Activated CD4-positive, alpha-beta T cell treated with anti-CD3 and anti-CD28 coated beads for 1 hour (primary cell): ENCODE measurements at places on chromosomes 4 and X.

GRCh38 chr4:48787056-48787455 is 7.0 kb upstream of the FRYL start:
- no peak for DNase-seq

- no peak for DNase-seq
These were observed 270.1 kb upstream of the LDB2 start for GRCh38 chr4:17168571-17168970.

DNA sequence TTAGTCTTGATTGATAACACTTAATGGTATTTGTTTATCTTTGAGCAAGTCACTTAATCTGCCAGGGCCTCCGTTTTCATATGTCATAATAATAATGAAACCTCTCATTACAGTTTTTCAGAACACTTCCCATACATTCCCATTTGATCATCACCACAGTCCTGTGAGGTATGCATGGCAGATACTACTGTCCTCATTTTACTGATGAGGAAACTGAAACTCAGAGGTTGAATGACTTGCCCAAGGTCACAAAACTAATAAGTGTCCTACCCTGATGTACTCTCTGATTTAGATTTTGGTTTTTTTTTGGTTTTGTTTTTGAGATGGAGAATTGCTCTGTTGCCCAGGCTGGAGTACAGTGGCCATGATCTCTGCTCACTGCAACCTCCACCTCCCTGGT is 25.7 kb downstream of the ZFX start:
- DNase-seq, result no peak

- DNase-seq, result no peak
These were observed 2.3 kb downstream of the ODAM start for GRCh38 chr4:70197842-70198241.

GRCh38 chr4:61254406-61254805 is 54.3 kb downstream of the ADGRL3 start:
- no peak for DNase-seq

- DNase-seq, result no peak
These were observed 76.6 kb downstream of the SLC2A9 start for GRCh38 chr4:9944431-9945425.

- DNase-seq, result no peak
These were observed 696.2 kb downstream of the TRAM1L1 start for GRCh38 chr4:116389139-116389538.

GRCh38 chrX:133468051-133468450 is 52.8 kb upstream of the GPC4 start:
- no peak for DNase-seq

DNA sequence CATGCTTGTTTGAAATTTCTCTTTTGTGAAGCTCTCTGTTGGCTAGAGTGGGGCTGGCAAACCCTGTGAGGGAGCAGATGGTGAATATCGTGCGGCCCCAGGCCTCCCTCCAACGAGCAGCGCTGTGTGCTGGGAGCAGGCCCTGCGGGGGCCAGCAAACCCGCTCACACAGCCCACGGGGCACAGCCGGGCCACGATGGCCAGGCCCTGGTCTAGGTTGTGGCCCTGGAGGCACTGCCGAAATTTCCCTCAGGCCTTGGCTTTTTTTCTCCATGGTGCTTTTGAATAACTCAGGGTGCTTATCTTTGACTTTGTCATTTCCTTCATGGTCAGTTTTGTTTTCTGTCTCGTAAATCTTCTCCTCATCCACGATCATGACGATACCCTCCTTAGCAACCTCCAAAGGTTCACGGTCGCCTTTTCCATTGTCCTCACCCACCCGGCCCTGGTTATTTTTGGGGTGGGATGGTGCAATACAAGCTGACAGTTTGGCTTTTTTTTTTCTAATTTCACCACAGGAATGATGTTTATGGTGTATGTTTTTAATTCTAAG is 20.7 kb downstream of the PCGF3 start:
- no peak for DNase-seq

DNA sequence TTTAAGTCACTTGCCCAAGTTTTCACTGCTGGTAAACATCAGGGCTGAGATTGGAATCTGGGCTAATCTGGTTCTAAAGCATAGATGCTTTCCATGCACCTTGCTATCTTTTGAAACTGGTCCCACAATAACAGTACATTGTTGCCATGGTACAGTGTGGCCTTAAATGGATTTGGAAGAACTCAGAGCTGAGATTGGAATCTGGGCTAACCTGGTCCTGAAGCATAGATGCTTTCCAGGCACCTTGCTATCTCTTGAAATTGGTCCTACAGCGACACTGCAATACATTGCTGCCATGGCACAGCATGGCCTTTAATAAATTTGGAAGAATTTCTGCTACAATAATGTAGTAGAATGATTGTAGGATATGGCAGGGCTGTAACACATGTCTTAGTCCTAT is 28.6 kb downstream of the DAPP1 start:
- no peak for DNase-seq

DNA sequence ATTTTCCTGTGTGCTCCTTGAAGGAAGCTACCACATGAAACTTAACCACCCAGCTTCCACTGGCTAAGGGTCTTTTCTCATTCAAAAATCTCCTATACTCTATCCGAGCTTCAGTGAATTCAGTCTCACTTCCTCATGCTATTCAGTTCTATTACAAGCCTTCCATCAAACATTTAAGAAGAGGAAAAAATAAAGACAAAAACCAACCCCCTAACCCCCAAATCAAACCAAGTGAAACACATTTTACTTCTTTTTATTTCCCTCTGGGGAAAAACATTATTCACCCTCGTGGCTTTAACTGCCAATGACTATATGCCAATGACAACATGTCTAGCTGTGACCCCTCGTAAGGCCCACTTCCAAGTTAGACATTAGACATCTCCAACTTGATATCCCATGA is 16.2 kb upstream of the WDR19 start:
- no peak for DNase-seq

GRCh38 chr4:13344216-13344615 is 139.9 kb downstream of the RAB28 start:
- DNase-seq, result no peak

- no peak for DNase-seq
These were observed 37.8 kb upstream of the PCDH19 start for GRCh38 chrX:100447655-100448397.

DNA sequence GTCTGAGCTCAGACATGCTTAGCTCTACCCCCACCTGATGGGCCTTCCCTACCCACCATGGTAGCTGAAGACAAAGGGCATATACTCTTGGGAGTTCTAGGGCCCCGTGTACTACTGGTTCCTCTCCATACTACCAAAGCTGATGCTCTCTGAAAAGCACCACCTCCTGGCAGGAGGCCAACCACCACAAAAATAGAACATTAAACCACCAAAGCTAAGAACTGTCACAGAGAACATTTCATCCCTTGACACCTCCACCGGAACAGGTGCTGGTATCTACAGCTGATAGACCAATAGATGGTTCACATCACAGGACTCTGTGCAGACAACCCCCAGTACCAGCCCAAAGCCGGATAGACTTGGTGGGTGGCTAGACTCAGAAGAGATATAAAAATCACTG is 13.4 kb downstream of the EDA2R start:
- no peak for DNase-seq

GRCh38 chr4:120870279-120870673 is 52.2 kb downstream of the PRDM5 start:
- no peak for DNase-seq

DNA sequence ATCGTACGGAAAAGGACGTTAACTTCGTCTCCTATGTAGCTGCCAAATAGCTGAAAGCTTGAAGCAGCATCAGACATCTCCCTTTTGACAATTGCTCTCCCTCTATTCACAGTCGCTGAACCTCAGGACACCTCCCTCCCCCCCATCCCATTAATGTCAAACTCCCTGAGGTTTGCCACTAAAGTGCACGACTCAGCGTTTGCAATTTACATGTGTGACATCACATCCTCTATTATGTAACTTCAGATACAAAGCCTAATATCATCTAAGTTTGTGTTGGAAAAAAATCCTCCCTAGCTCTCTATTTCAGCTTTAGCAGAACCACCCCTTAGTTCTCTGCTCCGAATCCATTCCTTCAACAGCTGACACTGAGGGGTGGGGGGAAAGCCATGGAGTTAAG is 5.5 kb upstream of the NR3C2 start:
- no peak for DNase-seq

- DNase-seq, result no peak
These were observed 78.0 kb downstream of the GUCY2F start for GRCh38 chrX:109403922-109404321.

- DNase-seq, result no peak
These were observed 53.0 kb downstream of the CHST7 start for GRCh38 chrX:46626566-46626965.
